ENCODE measurements at places on chromosomes 6 and 20.
A peak's percentile ranks its signal among the peaks of the same experiment; 100 is the strongest.

GRCh38 chr6:110246900-110247546 lies 66.8 kb downstream of the CDC40 start:
- H3K36me3 ChIP-seq, result peaks cover 12% of the 10 kb centered on the region
- no peak overlapping the region for H3K27ac ChIP-seq
- no peak overlapping the region for H3K4me3 ChIP-seq

DNA sequence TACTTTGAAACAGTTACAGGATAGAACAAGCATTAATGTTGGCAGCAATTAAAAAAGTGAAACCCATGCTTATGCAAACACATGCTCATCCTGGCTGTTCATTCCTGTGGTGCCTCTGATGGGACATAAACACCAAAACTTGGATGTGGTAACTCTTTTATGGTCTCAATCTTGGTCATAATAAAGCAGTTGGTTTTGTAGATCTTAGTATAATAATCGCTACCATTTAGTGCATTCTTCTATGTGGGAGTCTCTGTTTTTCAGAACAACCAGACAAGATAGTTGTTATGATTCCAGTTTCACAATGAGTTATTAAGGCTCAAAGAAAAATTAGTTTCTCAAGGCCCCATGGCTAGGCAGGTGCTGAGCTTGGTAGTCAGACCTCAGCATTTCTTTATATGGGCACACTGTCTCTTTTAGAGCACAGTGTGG lies 184.0 kb downstream of the UTRN start:
- H3K4me1 ChIP-seq, result no peaks in the 10 kb centered on the region
- no peak for DNase-seq
- no peak overlapping the region for H3K27ac ChIP-seq
- peaks cover 26% of the 10 kb centered on the region for H3K36me3 ChIP-seq

GRCh38 chr20:49916146-49917002 lies 1.0 kb upstream of the SPATA2 start:
- peaks cover 16% of the 10 kb centered on the region for H3K4me1 ChIP-seq
- DNase-seq, result peak; percentile 45
- H3K4me3 ChIP-seq, result peak overlapping the region; percentile 99
- H3K27ac ChIP-seq, result peak overlapping the region; percentile 100
- H3K36me3 ChIP-seq, result peaks cover 1% of the 10 kb centered on the region

DNA sequence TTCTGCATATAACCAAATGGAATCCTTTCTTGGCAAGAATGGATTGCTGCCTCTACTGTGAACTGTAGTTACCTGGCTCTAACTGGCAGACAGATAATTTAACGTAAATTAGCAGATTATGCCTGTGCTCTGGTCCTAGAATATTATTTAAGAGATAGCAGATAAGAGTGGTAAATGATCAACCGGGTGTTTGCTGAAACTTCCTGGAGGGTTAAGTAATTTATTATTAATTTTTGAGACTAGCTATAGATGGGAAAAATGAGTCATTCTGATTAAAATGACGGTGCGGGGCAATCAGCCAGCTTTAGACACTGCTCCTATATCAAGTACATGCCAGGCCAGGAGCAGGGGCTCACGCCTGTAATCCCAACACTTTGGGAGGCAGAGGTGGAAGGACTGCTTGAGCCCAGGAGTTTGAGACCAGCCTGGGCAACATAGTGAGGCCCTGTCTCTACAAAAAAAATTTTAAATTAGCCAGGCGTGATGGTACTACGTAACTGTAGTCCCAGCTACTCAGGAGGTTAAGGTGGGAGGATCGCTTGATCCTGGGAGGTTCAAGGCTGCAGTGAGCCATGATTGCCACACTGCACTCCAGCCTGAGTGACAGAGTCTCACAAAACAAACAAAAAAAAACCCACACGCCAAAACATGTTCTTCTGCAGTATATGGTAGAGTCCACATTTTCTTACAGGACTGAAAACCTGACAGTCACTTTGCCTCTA lies 22.6 kb downstream of the B4GALT5 start:
- peaks cover 2% of the 10 kb centered on the region for H3K36me3 ChIP-seq
- peaks cover 27% of the 10 kb centered on the region for H3K4me1 ChIP-seq
- H3K4me3 ChIP-seq, result no peak overlapping the region

DNA sequence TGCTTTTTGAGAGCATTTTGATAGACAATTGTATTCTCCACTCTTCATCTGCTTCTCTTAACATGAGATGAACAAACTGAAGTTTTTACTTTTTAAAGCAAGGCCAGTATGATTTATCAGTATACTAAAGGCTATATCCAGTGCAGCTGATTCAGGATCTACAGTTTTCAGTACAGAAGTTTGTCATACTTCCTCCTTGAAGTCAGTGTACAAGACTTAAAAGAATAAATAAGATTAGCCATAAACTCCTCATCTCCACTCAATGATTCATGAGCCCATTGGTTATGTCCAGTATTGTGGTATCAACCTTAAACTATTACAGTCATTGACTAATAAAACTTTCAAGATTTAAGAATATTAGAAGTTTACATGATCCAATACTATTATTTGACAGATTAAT lies 374.8 kb upstream of the EPHA7 start:
- H3K36me3 ChIP-seq, result no peaks in the 10 kb centered on the region
- no peak for DNase-seq
- H3K27me3 ChIP-seq, result no peaks in the 10 kb centered on the region
- no peak overlapping the region for H3K27ac ChIP-seq

- H3K27me3 ChIP-seq, result peaks cover 11% of the 10 kb centered on the region
- DNase-seq, result no peak
- H3K27ac ChIP-seq, result no peak overlapping the region
- peaks cover 2% of the 10 kb centered on the region for H3K36me3 ChIP-seq
- no peaks in the 10 kb centered on the region for H3K4me1 ChIP-seq
These were observed 148.2 kb upstream of the PREP start for GRCh38 chr6:105550955-105551620.

GRCh38 chr6:168155193-168155592 lies 76.2 kb upstream of the FRMD1 start:
- no peak overlapping the region for H3K4me3 ChIP-seq
- H3K36me3 ChIP-seq, result no peaks in the 10 kb centered on the region
- DNase-seq, result no peak
- no peaks in the 10 kb centered on the region for H3K4me1 ChIP-seq
- H3K27me3 ChIP-seq, result peaks cover 4% of the 10 kb centered on the region

GRCh38 chr6:83294676-83295075 lies 101.5 kb downstream of the RWDD2A start:
- H3K27me3 ChIP-seq, result peaks cover 5% of the 10 kb centered on the region
- H3K27ac ChIP-seq, result no peak overlapping the region
- H3K4me1 ChIP-seq, result no peaks in the 10 kb centered on the region
- H3K36me3 ChIP-seq, result no peaks in the 10 kb centered on the region

- peaks cover 29% of the 10 kb centered on the region for H3K4me1 ChIP-seq
- H3K27me3 ChIP-seq, result no peaks in the 10 kb centered on the region
- H3K27ac ChIP-seq, result peak overlapping the region; percentile 46
- H3K36me3 ChIP-seq, result peaks cover 17% of the 10 kb centered on the region
- no peak for DNase-seq
These were observed 128.6 kb downstream of the ARID1B start for GRCh38 chr6:156905801-156906200.

DNA sequence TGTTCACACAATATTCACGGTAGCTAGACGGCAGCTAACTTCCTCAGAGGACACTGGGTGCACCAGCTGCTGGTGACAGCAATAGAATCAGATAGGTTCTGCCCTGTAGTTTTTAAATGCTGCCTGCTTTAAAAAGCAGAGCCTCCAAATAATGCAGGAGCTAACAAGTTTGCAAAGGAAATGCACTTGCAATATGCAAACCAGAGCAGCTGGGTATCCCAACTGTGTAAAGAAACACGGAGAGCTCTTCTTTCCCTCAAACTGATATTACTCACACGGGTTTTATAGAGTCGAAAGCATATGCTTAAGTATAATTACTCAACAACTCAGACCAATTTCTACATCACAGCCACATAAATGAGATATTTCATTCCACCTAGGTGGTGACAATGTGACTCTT lies 432.7 kb downstream of the TFAP2A start:
- H3K4me1 ChIP-seq, result no peaks in the 10 kb centered on the region
- H3K4me3 ChIP-seq, result no peak overlapping the region
- H3K27me3 ChIP-seq, result no peaks in the 10 kb centered on the region
- no peak for DNase-seq
- no peak overlapping the region for H3K27ac ChIP-seq

DNA sequence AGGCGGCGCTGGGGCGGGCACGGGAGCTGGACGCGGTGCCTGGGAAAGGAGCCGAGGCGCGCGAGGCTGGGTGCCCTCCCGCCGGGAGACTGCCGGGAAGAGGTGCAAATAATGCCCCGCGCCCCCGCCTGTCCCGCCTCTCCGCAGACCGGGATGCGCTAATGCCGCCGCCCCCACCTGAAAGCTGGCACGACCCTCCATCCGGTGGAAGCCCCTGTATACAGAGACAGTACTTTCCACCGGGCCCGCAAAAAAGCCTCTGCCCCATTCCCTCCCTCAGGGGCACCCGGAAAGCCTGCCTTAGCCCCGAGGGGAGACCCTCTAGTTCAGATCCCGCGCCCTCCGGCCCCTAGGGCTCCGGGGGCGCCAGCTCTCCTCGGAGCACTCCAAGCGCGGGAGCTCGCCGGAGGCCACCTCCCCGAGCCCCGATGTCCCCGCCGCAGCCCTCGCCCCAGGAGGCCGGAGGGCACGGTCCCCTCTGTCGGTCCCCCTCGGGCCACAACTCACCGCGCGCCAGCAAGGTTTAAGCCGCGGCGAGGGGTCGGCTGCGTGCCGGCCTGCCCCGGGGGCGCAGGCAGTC lies 1.2 kb downstream of the GRM4 start:
- no peak for DNase-seq
- H3K4me1 ChIP-seq, result peaks cover 18% of the 10 kb centered on the region
- H3K36me3 ChIP-seq, result no peaks in the 10 kb centered on the region
- H3K27me3 ChIP-seq, result peaks cover 27% of the 10 kb centered on the region
- H3K27ac ChIP-seq, result no peak overlapping the region
- peak overlapping the region; percentile 60 for H3K4me3 ChIP-seq

- peaks cover 2% of the 10 kb centered on the region for H3K27me3 ChIP-seq
- DNase-seq, result no peak
- no peaks in the 10 kb centered on the region for H3K36me3 ChIP-seq
- H3K4me3 ChIP-seq, result no peak overlapping the region
- H3K27ac ChIP-seq, result no peak overlapping the region
These were observed 11.3 kb downstream of the NOX3 start for GRCh38 chr6:155444120-155444917.

DNA sequence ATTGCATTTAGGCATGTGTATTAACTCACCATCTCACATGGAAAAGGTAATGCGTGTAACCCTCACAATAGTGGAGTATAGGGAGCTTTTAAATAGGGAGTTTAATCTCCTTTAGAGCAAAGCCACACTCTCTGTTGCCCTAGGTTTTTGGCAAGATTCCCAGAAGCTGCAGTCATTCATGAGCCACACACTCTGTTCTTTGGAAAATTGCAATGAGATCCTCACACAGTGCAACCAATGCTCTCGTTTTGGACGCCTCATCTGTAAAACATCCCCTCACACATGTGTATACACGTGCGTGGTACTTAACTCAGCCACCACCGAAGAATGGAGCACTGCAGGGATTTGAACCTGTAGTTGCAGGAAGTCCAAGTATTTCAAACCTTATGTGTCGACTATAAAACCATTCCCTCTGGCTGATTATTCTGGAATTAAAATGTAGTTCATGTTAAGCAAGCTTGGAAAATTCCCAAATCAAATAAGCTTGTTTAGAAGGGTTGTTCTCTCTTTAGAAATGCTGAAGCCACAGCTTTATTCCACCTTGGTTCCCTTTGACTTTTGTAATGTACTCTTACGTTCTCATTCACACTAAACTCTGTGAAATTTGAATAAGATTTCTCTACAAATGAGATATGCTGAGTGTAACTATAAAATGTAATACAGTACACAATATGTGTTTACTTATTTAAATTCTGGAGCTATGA lies 489.8 kb upstream of the MANEA start:
- DNase-seq, result no peak
- H3K27me3 ChIP-seq, result no peaks in the 10 kb centered on the region
- no peaks in the 10 kb centered on the region for H3K4me1 ChIP-seq
- H3K36me3 ChIP-seq, result no peaks in the 10 kb centered on the region
- H3K4me3 ChIP-seq, result no peak overlapping the region

DNA sequence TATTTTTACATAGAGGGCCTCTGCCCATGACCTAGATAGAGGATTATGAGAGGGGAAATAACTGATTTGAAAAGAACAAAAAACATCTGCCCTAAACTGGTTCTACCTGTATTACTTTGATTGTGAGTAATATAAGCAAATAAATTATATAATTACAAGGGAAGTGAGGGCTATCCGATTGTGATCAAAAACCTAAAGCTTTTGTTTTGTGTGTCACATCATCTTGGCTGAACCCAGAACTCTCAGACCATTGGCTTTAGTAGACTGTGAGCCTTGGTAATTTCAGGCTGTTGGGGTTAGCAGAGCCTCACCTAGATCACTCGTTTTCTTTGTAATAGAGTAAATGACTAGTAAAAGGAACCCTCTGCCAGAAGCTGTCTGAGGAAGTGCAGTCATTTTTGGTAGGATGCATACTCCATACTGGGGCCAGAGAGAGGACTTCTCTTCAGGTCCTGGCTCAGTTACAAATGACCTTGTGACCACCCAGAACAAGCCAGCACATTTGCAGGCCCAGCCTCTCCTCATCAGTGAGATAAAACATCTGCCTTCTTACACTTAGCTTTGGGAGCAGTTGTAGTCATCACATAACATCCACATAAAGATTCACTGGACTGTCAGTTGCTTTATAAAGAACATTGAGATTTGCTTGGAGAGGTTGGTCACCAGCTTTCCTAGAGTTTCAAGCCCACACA lies 13.5 kb downstream of the STK35 start:
- H3K36me3 ChIP-seq, result peaks cover 20% of the 10 kb centered on the region
- H3K4me3 ChIP-seq, result no peak overlapping the region
- no peaks in the 10 kb centered on the region for H3K27me3 ChIP-seq
- peak overlapping the region; percentile 72 for H3K27ac ChIP-seq

DNA sequence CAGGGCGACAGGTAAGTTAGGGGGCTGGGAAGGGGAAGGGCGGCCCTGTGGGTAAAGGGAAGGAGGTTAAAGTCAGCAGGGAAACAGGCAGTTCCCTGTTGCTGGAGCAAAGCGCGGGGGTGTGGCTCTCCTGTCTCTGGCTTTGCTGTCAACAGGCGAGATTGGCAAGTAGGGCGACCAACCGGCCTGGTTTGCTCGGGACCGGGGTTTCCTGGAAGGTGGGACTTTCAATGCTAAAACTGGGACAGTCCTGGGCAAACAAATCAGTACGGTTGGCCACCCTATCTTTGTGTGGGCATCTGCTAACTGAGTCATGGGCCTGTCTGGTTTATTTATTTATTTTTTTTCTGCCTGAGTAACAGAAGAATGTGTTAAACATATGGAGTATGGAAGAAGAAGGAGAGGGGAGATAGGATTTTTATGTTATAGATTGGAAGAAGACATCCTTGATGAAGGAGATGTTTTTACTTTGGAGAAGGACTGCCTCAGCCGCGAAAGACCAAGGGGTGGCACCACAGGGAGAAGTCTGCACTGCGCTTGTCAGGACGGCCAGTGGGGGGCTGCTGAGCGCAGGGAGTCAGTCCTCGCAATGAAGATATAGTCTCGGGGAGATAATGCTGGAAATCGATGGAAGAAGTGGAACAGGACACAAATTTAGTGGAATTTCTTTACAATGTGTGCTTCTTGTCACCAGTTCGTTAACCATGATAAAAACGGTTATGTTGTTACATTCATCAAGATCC lies 43.4 kb upstream of the ESR1 start:
- H3K4me1 ChIP-seq, result peaks cover 10% of the 10 kb centered on the region
- peak; percentile 52 for DNase-seq
- H3K4me3 ChIP-seq, result peak overlapping the region; percentile 61
- no peaks in the 10 kb centered on the region for H3K36me3 ChIP-seq
- H3K27me3 ChIP-seq, result no peaks in the 10 kb centered on the region
- H3K27ac ChIP-seq, result no peak overlapping the region

All from memory B cell (primary cell).